ENCODE measurements at places on chromosomes 16 and 17.
A peak's percentile ranks its signal among the peaks of the same experiment; 100 is the strongest.

- no peak for DNase-seq
Observed at GRCh38 chr16:55115506-55115905, 184.8 kb downstream of the IRX5 start.

GRCh38 chr17:57905875-57906455, 49.2 kb downstream of the CUEDC1 start:
- DNase-seq, result no peak

DNA sequence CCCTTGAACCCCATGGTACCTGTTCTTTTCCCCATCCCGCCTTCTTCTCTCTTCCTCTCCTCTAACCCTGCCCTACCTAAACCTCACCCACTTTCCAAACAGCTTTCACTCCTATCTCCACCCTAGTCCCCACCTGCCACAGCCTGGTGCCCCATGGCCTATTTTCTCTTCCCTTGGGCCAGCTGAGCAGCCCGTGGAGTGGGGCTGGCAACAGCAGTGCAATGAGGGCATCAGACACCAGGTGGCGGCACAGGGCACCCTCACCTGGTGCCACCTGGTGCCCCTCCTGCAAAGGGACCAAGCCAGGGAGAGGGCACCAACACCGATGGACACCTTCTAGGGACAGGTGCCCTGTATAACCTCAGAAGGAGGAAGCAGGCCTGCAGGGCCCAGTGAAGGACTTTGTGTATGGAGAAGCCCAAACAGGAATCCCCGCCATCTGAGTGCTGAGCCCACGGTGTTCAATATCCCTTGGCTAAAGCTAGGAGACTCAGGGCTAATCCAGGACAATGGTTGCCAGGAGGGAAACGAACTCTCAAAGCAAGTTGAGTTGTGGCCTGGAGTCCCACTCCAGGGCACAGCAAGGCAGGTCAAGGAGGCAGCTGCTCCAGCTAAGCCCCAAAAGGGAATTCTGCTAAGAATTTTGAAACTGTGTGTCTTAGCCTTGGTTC, 4.0 kb upstream of the ABCC3 start:
- no peak for DNase-seq

DNA sequence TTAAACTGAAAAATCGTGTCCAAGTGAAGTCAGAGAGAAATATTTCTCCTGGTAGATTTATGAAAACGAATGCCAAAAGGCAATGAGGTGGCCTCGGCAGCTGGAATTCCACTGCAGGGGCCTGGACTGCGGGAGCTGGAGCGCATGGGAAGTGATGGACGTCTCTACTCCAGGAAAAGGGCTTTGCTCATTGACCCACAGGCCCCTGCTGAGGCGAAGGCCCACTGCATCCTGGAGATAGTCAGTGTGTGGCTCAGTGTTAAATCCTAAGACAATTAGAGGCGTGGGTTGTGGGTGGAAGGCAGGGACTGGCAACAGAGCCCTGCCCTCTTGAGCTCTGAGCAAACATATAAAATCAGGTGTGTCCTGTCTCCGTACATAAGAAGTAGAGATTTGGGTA, 191.4 kb downstream of the SLC39A11 start:
- no peak for DNase-seq

- DNase-seq, result peak; percentile 87
Observed at GRCh38 chr16:51312363-51313150, 161.5 kb upstream of the SALL1 start.

- peak; percentile 72 for DNase-seq
Observed at GRCh38 chr17:193841-194806, 12.7 kb upstream of the DOC2B start.

- no peak for DNase-seq
Observed at GRCh38 chr16:27867122-27868110, 196.1 kb downstream of the GSG1L start.

DNA sequence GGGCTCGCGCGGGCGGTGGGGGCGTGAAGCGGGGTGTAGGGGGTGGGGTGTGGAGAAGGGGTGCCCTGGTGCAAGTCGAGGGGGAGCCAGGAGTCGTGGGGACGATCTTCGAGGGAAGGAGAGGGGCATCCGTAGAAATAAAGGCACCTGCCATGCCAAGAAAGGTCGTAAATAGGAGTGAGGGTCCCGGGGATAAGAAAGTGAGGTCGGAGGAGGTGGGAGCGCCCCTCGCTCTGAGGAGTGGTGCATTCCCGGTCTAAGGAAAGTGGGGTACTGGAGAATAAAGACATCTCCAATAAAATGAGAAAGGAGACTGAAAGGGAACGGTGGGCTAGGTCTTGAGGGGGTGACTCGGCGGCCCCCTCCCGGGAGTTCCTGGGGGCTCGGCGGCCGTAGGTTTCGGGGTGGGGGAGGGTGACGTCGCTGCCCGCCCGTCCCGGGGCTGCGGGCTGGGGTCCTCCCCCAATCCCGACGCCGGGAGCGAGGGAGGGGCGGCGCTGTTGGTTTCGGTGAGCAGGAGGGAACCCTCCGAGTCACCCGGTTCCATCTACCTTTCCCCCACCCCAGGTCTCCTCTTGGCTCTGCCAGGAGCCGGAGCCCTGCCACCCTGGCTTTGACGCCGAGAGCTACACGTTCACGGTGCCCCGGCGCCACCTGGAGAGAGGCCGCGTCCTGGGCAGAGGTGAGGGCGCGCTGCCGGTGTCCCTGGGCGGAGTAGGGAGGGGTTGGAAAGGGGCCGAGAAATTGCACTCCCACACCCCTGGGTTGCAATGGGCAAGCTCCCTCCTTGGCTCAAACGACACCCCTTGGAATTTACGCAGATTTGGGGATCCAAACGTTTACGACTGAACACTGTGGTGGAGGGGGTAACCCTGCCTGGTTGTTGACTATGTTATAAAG, 888 bp downstream of the CDH1 start:
- DNase-seq, result no peak

DNA sequence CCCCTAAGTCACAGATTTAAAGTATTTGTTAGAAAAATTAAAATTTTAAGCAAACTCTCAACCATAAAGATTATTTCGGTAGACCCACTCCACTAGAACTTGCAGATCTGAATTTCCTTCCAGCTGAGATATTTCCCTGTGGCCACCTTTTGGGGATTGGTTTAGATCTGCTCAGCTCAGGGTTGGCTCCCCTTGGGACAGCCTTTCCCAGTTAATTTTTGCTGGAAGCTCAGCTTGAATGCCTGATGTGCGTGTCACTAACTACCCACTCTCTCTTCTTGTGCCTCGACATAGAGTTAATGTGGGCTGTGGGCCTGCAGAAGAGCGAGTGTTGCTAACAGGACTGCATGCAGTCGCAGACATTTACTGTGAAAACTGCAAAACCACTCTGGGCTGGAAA, 57.6 kb downstream of the YPEL2 start:
- no peak for DNase-seq

GRCh38 chr16:1487395-1488053, 1.2 kb downstream of the PTX4 start:
- no peak for DNase-seq

DNA sequence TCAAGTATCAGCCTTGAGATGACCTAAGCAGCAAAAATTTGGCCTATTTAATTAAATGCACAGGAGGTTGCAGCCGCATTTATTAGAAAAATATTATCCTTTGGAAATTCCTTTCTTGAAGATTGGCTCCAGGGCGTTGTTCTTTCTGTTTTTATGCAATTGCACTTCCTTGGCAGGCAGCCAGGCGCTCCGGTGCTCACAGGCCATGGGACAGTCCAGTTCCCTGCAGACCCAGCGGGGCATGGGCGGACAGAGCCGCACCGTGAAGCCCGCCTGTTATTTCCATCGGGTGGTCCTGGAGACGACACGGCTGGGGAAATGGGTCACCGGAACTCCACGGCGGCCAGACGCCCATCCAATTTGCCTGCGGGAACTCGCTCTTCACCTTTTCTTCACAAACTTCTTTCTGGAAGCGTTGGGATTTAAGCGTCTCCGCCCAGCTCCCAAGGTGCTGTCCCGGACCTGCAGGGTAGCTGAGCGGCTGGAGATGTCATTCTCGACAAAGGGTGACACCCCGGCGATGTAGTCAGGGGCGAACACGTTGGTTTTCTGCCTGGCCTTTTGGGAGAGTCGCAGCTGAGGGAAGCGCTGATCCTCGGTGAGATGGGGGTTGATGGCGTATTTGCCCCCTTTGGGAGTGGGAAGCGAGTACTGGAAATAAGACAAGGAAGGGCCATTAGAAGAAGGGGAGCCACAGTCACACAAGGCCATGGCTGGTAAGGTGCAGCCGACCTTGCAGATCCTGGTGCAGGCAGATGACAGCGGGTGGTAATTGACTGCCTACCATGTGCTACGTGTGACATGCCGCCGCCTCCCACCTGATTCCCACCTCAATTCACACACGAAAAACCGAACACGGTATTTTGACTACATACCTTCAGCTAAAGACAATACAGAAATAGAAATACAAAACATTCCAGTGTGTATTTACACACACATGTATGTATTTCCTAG, 12.5 kb downstream of the NOB1 start:
- DNase-seq, result no peak

DNA sequence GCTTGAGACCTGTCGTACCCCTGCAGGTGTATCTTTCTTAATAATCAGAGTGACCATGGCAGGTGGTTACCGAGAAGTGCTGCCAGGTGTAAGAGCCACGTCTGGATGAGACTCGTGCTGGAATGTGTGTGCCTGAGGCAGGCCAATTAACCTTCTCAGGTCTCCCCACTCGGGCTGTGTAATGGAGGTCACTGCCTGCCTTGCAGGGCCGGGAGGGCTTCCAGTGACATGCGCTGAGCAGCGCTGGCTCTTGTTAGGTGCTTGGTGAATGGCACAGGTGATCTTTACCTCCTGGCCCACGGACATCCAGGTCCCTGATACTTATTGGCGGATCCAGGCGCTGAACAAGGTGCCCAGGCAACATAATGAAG, 4.6 kb upstream of the GSE1 start:
- no peak for DNase-seq

DNA sequence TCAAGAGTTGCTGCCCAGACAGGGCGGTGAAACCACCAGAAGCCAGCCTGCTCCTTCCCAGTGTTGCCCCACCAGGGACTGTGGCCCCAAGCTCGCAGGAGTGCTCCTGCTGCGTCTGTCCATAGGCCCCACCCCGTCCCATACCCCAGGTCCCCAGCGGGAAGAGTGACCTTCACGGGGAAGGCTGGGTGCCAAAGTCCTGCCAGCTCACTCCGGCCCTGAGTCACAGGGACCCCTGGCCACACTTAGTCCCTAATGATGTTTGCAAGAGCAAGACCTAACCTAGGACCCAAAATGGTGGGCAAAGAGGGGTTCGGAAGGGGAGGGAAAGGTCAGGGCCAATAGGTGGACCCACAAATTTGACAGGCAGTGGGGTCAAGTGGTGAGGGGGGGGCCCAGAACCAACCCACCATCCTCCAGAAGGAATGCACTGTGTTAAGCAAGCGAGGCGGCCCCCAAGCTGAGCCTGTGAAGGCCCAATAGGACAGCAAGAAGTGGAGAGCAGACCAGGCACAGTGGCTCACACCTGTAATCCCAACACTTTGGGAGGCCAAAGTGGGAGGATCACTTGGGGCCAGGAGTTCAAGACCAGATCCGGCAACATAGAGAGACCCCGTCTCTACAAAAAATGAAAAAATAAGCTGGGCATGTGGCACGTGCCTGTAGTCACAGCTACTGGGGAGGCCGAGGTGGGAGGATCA, 3.3 kb downstream of the DOK4 start:
- no peak for DNase-seq

DNA sequence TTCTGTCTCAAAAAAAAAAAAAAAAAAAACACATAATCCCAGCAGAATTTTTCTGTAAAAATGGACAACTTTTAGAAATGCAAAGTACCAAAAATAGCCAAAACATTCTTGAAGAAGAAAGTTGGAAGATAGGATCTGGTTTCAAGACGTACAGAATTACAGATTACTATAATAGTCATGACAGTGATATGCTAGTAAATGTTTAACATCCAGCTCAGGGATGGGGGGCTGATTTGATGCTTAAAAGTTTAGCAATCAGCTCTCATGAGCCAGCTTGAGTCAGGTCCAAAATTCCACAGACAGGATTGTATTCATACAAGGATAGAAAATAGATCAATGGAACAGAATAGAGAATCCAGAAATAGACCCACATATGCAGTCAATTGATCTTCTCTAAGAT, 100.5 kb downstream of the CYB561 start:
- no peak for DNase-seq

- DNase-seq, result no peak
Observed at GRCh38 chr16:82751020-82751419, 124.3 kb downstream of the CDH13 start.

DNA sequence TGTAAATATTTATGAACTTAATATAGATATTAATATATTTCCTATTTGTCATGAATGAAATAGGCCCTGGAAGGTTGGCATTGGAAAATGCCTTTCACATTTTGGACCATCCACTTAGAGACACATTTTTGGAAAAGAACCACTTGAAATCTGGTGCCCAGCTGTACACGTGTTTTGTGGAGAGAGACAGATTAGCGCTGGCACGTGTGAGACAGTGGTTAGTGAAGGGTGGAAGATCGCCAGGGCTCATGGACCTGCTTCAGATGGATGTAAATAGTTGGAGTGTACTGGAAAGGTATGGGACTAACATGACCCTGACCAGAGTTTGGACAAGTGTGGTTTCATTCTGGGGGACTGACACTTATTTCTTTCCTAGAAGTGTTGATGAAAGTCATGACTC, 222.9 kb downstream of the PRKCA start:
- no peak for DNase-seq

- no peak for DNase-seq
Observed at GRCh38 chr17:39822051-39822451, 42.1 kb downstream of the IKZF3 start.

DNA sequence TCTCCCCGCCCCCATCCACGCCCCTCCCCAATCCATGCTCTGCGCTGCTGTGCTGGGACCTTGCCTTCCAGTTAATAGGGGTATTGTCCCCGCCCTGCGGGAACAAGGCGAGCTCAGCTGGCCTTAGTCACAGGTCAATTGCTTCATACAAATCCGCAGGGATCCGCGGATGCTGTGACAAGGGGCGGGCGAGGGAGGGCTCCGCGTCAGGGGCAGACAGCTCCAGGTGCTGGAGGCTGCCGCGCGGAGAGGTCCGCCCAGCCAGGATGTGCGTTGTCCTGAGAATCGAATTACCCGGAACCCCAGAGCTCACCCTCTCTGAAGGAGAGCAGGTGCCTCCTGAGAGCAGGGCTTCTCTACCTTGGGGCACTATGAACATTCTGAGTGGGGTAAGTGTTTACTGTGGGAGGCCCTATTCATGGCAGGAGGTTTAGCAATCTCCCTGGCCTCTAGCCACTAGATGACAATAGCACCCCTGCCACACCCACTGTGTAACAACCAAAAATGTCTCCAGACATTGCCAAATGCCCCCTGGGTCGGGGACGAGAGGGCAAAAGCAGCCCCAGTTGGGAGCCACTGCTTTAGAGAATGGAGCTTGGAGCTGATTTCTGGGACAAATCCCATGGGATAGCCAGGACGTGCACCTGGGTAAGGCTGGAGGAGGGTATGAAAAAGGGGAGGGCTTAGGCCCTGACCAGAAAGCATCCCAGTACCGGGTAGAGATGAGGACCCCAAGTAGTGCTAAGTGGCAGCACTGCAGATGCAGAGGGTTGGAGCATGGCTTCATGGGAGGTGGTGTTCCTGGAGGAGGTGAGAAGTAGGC, 138.2 kb downstream of the CYLD start:
- DNase-seq, result no peak

Data from NCI-H1694 (cell line).